ENCODE measurements at places on chromosomes 6 and 20.

DNA sequence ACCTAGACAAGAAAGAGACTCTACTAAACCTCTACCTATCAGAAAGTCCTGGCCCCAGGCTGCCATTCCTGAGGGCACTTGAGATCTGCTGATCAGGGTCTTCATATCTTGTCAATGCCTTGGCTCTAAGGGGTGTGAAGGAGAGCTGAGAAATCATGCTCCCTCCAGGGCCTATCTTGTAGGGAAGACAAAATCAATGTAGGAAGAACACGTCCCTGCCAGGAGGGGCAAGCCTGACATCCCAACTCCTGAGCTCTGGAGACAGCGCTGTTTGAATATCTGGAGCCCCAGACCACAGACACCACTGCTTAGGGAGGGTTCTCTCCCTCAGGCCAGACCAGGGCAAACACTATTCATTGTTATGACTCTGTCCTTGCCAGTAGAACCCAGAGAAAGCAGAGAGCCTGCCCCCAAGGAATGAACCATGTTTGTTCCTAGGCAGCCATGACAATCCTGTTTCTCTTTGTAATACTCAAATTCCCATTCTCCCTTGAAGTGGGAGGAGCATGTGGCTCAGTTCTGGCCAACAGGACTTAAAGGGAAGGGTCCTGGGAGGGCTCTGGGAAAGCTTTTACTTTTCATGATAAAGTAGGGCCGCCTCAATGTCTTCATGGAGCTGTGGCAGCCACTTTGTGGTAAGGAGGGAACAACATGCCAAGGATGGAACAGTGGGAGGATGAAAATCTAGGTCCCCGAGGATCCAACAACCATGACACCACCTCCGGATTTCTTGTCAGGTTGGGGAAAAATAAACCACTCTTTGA lies 1.8 kb upstream of the FASTKD5 start:
- DNase-seq: no peak

DNA sequence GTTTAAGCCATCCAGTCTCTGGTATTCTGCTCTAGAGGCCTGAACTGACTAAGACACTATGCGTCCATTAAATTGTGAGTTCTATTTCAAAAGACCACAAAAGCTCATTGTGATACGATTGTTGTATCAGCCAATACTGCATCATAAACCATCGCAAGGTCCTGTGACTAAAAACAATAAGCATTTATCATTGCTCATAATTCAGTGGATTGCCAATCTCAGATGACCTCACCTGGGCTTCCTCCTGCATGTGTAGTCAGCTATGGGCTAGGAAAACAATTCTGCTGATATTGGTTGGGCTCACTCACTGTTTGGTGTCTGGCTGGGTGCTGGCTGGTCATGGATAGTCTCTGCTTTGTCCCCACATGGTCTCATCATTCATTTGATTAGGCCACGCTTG lies 592.7 kb upstream of the BTBD3 start:
- DNase-seq: no peak

GRCh38 chr6:161401587-161402309 lies 127.9 kb upstream of the AGPAT4 start:
- no peak for DNase-seq

GRCh38 chr6:37492236-37492972 lies 7.3 kb downstream of the CCDC167 start:
- no peak for DNase-seq

- DNase-seq: no peak
Measured at GRCh38 chr6:14763616-14764015, 482.3 kb upstream of the JARID2 start.

DNA sequence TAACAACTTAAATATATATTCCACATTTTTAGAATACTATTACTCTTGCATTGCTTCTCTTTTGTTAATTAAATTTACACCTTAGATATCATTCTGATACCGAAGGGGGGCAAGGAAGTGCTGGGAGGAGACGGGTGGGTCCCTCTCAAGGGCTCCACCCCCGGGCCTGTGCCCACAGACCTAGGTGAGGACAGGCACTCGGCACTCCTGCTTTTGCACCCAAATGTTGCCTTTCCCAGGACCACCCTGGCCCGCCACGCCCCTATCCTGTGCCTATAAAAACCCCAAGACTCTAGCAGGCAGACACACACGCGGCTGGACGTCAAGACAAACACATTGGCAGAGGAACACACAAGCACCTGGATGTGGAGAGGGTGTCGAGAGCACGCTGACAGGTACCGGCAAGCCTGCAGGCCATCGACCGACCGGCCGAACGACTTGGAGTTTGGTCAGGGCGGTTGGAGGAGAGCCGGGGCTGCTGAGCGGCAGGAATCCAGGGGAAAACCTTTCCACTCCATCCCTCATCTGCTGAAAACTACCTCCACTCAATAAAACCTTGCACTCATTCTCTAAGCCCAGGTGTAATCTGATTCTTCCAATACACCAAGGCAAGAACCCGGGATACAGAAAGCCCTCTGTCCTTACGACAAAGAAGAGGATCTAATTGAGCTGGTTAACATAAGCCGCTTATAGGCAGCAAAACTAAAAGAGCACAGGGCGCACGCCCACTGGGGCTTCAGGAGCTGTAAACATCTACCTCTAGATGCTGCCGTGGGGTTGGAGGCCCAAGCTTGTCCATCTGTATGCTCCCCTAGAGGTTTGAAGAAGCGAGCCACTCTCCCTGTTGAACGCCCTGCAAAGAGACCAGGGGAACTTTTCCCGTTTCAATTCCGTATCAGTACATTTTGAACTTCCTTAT lies 197.4 kb upstream of the PRSS16 start:
- DNase-seq: no peak

GRCh38 chr20:35625584-35626385 lies 10.2 kb downstream of the SPAG4 start:
- DNase-seq: no peak

DNA sequence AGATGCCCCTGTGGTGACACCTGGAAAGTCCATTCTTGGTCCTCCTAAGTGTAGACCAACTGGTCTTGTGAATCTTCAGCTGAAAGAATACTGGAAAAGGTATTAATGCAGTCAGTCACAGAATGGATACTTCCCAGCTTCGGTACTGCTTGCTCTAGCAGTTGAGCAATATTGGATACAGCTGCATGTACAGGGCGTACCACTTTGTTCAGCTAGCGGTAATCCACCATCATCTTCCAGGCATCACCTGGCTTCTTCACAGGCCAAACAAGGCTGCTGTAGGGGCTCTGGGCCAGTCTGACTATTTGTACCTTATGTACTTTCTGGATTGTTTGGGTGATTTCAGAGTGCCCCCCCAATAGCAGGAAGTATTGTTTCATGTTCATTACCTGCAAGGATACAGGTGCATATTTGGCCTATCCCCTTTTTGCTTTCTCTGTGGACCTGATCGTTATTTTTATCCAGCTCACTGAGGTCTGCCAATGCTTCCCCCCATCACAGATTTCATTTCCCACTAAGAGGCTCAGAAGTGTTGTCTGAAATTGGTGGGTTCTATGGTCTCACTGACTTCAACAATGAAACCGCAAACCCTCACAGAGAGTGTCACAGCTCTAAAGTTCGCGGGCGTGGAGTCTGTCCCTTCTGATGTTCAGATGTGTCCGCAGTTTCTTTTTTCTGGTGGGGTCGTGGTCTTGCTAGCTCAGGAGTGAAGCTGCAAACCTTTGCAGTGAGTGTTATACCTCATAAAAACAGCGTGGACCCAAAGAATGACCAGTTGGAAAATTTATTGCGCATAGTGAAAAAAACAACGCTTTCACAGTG lies 52.2 kb downstream of the TRIM27 start:
- DNase-seq: no peak

- no peak for DNase-seq
Measured at GRCh38 chr6:116280933-116281316, 1.2 kb upstream of the TSPYL1 start.

GRCh38 chr6:139371421-139372203 lies 2.8 kb downstream of the CITED2 start:
- no peak for DNase-seq

- DNase-seq: peak; percentile 64
Measured at GRCh38 chr6:93407186-93407585, 12.2 kb downstream of the EPHA7 start.

DNA sequence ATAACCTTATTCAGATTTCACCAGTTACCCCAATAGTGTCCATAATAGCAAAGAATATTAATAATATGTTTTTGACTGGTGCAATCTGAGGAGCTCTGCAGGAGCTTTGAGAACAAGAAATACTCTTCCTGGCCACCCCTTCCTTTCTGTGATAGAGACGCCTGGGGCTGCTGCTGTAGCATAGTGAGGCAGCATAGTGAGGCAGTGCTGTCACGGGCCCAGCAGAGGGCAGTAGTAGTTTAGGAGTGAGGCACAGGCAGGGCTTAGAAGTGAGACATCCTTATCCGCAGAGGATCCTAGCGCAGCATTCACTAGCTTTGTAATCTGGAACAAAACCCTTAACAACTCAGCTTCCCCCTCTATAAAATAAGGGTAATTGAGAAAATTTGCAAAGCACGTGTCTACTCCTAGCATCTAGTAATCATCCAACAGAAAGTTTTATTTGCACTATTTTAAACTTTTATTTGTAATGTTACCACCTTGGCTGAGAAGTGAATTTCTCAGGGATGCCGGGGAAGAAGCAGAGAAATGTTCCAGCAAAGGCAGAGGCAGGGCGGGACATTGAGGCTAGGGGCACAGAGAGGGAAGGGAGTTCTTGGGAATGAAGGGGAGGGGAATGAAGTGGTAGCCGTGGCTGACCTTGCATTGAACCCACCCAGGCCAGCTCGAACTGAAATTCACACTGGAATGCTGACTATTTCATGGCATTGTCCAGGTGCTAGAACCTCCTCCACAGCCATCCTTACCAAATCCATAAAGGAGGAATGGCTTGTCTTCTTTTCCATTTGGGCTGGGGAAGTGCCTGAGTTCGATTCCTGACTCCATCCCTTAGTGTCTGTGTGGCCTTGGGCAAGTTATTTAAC lies 78.8 kb downstream of the CDS2 start:
- peak; percentile 35 for DNase-seq

DNA sequence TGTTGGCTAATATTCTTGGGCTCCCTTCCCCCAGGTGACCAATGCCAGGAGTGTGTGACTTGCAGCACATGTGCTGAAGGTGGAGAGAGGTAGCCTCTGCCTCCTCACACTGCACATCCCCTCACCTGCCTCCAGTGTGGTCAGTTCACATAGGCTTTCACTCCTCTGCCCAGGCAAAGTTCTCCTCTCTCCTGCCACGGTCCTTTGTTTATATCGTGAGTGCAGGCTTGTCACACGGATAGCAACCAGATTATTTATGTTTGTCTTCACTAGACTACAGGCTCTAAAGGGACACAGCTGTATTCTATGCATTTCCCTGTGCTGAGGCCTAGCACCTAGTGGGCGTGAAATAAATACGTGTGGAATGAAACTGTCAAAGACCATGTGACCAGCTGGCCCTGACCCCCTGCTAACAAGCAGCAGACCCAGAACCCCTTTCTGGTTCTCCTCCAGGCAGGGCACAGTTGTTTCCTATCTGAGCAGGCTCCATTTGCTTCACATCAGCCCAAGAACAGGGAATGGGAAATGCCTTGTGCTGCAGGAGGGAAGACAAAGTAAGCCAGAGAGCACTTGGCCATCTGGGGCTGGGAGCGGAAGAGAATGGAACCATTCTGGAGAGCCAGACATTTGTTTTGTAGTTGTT lies 42.3 kb downstream of the UNC5CL start:
- DNase-seq: no peak

DNA sequence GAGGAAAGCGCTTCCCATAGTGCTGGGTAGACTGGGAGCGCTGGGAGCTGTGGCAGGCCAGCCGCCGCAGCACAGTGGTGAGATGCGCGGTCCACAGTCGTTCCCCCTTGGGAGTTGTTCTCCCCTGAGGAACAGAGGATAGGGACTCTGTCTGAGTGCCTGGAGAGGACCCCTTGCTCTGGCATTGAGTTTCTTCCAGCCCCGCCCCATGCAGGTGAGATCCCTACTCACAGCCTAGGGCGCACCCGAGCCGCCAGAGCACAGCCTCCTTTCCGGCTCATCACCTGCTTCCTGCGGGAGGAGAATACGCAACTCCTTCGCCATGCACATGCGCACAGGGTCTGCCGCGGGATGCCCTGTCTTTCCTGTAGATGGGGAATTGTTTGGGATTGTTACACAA lies 140.6 kb downstream of the PACRG start:
- DNase-seq: no peak

DNA sequence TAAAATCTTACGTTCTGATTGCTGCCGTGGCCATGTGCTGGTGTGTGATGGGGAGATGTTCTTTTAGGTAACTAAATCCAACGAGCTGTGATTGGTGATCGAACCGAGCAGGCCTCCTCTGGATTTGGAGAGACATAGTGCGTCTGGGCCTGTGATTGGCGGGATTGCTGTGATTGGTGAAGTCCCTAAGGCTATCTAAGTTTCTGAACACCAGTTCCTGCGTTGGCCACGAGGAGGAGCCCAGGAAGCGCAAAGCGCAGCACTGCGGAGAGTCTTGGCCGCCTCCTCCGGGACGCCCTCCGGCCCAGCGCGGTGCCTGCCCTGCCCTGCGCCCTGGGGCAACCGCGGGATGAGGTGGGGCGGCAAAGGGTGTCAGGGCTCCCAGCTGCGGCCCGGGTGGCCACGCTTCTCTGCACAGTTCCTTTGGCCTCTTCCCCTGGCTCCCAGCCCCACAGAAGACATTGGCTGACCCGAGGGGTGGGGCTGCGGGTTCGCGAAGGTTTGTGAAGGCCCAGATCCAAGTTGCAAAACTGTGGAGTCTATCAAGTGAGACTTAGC lies 33.0 kb downstream of the HNF4A start:
- DNase-seq: peak; percentile 30

- no peak for DNase-seq
Measured at GRCh38 chr6:33431880-33432541, 12.1 kb downstream of the SYNGAP1 start.

DNA sequence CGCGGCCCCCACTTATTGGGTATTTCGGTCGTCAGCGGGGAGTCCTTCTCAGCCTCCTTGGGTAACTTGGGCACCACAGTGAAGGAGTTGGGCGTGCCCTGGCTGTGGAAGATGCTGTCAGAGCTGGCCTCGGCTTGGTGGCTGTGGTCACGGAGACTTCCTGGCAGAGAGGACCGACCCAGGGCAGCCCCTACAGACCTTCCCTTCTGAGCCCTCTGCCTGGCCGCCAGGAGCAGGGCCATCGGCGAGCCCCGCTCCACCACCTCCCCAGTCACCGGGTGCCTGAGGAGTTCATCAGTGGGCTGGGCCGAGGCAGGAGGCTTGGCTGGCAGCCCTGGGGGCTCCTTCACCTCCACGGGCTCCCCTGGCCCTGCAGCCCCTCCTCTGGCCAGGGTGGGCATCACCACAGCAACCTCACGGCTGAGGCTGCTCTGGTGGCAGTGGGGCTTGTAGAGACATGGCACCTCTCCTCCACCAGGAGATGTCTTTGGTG lies 37.2 kb downstream of the C6orf132 start:
- DNase-seq: no peak

- DNase-seq: no peak
Measured at GRCh38 chr6:117481926-117482239, 591 bp upstream of the DCBLD1 start.

- DNase-seq: no peak
Measured at GRCh38 chr20:61328911-61329558, 77.0 kb downstream of the CDH4 start.

- no peak for DNase-seq
Measured at GRCh38 chr6:70590400-70590799, 23.7 kb downstream of the SDHAF4 start.

DNA sequence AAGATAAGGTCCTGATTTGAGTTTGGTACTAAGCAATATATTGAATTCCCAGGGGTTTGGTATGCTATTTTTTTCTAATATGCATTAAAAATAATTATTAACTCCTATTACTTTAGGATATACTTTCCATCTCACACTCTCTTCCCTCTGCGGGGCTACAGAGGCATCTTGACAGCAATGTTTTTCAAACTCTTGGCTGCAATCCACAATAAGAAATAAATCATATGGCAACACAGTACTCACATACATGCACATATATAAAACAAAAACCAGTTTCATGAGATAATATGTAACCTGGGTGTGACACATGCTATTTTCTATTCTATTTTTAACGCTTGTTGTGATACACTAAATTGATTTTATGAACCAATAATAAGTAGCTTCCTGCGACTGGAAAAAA lies 189.5 kb downstream of the UNC5CL start:
- no peak for DNase-seq
